Activated naive CD8-positive, alpha-beta T cell treated with anti-CD3 and anti-CD28 coated beads for 36 hours (primary cell): ENCODE measurements at places on chromosomes 1 and 21.

DNA sequence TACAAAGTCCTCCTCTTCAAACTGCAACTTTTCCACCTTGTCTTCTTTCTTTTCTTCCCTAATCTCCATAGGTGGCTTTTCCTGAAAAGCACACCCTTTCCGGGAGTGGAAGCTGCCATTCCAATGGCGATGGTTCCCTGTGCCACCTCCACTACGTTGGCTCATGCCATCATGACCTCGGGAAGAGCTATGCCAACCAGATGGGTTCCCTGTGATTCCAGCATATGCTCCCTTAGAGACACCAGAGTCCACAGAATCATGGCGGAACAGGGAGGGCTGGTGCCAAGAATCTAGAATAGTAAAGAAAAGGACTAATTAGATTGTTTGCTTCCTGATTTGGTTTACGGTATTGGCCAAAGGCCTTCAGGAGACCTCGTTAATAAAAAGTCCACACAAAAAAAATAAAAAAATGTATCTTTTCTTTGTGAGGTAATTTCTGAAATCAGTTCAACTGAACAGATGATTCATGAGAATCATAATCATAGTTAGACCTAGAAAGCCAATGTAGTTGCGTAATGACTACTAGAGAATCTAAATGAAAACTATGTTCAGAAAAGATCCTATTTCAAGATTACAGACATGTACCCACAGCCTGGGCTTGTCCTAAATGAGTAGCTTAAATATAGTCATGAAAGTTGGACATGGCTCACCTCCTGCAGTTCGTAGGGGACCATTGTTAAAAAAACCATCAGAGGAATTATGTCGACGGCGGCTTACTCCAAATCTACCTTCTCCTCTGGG is 30.9 kb upstream of the CCDC17 start:
- no peak for DNase-seq

DNA sequence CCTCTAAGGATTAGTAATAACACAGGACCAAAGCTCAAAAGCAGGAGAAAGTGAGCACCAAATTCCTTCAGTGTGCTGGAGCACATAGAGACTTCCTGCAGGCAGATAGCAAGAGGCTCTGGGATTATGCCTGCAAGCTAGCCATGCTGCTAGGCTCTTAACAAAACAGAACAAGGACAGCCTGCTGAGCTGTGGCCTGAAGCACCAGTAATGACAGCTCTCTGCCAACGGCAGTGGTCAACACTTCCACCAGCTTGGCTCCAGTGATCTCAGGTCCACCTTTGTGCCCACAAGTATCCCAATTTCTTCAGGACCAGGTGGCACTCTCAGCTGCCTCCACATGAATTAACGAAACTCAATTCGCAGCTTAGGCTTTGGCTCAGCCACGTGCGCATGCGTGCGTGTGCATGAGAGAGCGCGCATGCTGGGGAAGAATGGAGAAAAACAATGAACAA is 64.2 kb downstream of the SLC45A1 start:
- DNase-seq: no peak

GRCh38 chr1:17759114-17759513 is 4.0 kb downstream of the ACTL8 start:
- DNase-seq: peak; percentile 24

DNA sequence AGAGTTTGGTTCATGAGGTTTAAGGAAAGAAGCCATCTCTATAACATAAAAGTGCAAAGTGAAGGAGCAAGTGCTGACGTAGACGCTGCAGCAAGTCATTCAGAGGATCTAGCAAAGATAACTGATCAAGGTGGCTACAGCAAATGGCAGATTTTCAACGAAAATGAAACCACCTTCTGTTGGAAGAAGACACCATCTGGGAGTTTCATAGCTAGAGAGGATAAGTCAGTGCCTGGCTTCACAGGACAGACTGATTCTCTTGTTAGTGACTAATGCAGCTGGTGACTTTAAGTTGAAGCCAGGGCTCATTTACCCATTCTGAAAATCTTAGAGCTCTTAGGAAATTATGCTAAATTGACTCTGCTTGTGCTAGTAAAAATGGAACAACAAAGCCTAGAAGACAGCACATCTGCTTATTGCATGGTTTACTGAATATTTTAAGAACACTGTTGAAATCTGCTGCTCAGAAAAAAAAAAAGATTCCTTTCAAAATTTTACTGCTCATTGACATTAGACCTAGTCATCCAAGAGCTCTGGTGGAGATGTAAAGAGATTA is 10.5 kb downstream of the MAEL start:
- no peak for DNase-seq

DNA sequence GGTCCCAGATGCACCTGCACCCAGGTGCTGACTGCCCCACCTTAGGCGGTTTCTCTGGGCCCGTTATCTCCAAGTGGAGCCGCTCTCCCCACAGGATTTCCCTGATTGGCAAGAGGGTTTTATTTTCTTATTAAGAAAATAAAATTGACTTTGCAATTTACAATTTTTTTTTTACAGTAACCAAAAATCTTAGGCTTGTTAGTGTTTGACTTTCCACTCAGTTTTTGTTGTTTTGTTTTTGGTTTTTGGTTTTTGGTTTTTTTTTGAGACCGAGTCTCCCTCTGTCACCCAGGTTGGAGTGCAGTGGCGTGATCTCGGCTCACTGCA is 4.8 kb upstream of the CCDC27 start:
- no peak for DNase-seq

DNA sequence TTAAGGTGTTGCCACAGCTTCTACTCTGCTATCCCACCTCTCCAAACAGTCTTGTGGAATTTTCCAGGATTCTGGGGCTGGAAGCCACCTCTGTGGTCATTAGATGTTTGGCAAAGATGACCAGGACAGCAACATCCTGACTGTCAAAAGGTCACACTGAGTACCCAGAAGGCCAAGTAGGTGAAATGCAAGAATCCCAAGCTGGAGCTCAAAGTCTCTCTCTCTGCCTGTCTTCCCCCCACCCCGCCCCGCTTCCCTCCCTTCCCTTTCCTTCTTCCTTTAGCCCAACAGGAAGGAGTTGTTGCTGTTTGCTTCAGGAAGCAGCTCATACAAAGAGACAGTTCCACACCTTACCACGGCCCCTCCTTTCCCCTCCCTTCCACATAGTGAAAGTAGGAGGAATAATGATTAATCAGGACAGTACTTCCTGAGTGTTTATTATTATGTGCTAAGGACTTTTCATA is 75.6 kb upstream of the SLC2A1 start:
- DNase-seq: no peak

- DNase-seq: no peak
Measured at GRCh38 chr21:31727181-31727580, 4.7 kb downstream of the SCAF4 start.

DNA sequence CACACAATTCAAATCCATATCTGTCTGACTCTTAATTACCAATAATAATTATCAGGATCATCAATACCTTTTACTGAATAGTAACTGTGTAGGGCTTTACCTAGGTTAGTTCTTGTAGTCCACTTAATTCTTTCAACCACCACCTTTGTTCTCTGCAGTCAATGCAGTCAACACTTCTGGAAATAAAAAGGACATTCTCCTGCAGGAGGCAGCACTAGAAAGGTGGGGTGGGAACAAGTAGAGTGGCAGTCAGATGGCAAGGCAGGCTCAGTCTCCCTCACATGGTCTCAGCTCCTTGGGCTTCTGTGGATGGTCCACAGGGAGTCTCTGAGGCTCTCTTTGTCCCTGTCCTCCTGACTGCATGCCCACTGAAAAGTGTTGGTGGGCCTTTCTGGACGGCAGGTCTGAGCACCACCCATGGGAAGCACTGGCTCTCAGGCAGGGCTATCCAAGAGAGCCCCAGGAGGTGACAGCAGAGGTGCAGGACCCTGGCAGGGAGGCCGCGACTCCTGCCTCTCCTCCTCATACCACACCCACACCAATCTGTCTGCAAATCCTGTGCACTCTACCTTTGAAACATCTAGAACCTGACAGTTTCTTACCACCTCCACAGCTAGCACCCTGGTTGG is 237.3 kb downstream of the FOXD2 start:
- DNase-seq: no peak

- no peak for DNase-seq
Measured at GRCh38 chr21:39188521-39189139, 5.4 kb upstream of the PSMG1 start.

GRCh38 chr1:98278055-98278454 is 357.2 kb upstream of the DPYD start:
- DNase-seq: no peak

GRCh38 chr1:78388275-78388674 is 102.5 kb upstream of the PTGFR start:
- DNase-seq: no peak

DNA sequence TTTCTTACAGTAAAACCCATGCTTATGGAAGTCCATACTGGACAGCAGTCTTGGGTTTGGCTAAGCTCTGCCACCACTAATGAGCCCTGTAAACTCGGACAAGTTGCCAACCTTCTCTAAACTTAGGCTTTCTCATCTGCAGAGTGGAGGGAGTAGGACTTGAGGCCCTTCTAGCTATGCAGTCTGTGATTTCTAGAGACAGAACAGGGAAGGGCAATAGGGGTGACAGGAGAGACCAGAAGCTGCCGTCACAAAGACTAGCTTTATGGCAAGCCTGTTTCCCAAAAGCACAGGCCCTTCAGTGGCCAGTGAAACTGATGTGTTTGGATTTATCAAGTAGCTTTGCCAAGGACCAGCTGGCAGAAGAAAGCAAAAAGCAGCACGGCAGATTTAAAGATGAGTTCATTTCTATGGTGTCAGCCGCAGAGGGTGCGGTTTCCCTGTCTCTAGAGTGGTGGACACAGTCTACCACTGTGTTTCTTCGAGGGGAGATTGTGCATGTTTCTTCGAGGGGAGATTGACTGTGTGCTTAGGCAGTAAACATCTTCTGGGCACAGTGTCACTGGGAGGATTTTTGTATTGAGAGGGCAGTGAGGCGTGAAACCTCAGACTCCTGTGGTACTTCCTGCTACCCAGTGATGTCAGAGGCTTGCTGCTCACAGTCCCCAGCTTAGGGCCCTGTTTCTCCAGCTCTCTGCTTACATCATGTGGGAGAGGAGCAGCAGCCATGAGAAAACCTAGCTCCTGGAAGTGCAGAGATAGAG is 119.0 kb downstream of the ROR1 start:
- no peak for DNase-seq

DNA sequence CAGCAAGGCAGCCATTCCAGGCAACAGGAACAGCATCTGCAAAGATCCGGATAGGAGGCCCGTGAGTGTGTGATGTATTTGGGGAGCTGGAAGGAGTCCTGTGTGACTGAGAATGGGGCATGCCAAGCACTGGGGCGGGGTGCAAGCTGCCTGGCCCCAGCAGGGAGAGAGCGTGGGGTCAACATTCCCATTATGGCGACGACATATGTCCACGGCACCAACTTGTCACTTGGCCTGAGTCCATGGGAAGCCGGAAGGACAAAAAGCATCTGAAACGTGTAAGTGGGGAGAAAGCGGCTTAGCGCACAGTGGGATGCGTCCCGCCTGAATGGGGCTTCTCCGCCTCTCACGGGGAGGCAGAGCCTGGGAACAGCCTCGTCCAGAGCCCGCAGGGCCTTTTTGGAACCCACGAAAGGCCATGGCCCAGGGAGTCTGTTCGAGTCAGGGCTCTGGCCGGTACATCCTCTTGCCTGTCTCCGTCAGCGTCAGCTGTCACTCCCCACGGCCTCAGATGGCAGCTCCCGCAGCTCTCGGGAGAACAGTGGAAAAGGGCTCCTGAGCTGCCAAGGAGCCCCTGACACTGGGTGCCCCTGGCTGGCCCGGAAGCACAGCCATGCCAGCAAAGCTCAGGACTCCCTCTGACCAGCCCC is 12.4 kb downstream of the EPHB2 start:
- DNase-seq: no peak

DNA sequence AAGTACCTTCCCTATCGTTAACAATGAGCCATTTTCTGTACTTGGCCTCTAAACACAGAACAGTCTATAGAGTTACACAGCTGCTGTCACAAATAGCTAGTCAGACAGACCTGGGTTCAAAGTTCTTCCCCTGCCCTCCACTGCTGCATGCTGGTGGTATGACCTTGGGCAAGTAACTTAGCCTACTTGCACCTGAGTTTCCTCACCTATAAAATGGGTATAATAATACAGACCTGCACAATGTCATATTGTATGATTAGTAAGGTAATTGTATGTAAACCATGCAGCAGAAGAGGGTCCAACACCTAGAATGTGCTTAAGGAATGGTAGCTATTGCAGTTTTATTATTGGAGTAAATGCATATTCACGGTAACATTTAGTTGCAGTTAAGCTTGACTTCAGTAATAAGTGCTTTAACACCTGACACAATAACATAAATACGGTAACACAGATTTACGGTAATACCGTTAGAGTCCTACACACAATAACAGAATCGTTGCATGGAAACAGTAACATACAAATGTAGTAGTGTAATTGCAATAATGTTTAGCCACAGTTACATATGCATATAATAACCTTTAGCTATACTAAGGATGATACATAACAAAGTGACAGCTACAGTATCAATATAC is 193.3 kb upstream of the CSF3R start:
- no peak for DNase-seq

DNA sequence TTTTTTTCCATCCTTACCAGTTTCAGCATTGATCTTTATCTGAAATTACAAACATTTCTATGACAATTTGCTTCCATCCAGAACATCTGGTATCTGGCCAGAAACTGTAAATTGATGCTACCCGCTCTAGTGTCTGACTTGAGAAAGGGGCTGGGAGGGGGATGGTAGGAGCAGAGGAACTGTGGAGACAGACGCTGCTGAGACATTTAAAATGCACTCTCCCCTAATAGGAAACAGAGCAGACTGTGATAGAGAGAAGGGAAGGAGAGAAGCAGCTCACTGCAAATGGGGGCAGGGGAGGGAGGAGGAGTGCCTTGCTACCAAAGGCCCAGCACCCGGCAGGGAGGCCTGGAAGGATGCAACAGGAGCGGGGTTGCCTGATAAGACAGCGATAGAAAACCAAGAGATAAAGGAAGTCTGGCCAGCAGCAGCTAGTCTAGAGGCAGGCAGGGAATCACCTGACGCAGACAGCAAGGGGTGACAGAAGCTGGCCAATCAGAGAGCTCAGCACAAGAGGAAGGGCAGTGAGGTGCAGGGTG is 195.5 kb upstream of the NFIA start:
- no peak for DNase-seq
